Activated CD8-positive, alpha-beta memory T cell treated with anti-CD3 and anti-CD28 coated beads, Interleukin-2, amount 50 U/mL, for 48 hours (primary cell): ENCODE measurements at places on chromosomes 2 and 18.

- no peak for DNase-seq
Observed at GRCh38 chr2:189763908-189764661, 1.5 kb upstream of the OSGEPL1 start.

DNA sequence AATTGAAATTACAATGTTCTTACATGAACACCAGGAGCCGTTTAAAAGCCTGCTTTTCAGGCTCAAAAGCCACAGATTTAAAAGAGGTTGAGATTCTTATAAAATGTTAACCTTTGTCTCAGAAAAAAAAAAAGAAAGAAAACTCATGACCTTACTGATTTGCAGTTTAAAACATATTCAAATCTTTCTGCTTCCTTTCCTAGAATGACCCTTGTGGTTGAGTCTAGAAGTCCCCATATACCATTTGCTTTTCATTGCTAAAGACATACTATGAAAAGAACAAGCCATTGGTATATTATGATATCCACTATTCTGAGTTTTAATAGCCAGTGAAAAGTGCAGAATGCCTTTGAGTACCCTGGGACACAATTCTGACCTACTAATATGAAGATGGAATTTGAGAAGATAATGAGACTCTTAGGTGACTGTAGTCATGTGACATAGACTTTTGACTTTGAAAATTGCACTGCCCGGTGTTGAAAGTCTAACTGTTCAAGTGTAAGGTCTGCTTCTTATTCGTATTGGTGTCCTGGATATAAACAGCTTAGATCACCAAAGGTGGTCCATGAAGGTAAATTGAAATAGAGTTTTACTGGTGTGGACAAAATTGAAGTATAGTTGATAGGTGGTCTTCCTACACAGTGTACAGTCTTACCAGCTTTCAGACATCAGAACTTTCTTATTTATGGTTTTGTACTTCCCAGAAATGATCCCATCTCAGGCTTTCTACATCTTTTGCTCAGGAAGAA lies 117.0 kb downstream of the DOCK10 start:
- no peak for DNase-seq

DNA sequence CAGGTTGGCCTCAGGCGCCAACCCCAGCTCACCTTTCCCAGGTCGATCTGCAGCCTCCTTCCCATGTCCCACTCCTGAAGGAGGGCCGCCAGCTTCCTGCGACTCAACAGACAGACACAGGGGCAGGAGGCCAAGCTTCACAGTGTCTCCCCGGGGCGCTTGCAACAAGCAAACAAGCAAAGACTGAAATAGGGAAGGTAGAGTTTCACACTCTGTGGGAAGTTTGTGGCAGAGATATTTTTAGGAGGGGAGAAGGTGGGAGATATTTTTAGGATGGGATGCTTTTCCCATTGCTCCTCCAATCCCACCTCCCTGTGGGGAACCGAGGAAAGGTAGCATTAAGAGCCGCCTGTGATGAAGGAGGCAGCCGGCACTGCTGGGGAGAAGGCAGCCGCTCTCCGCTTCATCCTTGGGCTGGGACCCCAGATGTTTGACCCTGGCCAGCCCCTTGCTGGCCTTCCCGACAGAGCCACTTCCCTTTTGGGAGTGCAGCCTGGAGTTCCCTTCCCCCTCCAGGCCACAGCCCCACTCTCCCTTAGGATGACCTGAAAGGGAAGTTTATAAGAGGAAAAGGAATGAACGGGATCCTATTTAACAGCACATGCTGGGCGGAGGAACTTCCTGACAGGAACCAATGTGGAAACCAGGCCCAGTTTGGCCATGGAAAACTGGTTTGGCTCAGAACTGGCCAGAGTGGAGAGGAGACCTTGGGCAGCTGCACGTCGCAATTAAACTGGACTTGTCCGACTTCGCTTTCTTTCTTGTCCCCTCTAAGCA lies 142.2 kb upstream of the SMAD2 start:
- DNase-seq = no peak

DNA sequence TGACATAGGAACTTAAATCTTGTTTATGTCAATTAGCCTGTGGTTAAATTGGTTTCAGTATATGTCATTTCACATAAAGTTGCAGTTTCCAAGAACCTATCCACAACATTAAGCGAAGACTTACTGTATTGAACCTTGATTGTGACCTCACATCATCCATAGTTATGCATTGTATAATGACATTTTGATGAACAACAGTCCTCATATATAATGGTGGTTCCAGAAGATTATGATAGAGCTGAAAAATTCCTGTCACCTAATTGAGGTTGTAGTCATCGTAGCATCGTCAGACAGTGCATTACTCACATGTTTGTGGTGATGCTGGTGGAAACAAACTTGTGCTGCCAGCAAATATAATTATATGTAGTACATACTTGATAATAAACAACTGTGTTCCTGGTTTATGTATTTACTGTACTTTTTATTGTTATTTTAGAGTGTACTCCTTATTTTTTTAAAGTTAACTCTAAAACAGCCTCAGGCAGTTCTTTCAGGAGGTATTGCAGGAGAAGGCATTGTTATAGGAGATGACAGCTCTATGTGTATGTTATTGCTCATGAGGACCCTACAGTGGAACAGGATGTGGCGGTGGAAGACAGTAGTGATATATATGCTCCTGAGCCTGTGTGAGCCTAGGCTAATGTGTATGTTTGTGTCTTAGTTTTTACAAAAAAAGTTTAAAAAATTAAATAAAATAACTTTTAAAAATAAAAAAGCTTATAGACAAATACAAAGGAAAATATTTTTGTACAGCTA lies 56.6 kb downstream of the UBE2E3 start:
- DNase-seq = no peak

GRCh38 chr2:225458431-225459117 lies 59.1 kb downstream of the NYAP2 start:
- DNase-seq = no peak

DNA sequence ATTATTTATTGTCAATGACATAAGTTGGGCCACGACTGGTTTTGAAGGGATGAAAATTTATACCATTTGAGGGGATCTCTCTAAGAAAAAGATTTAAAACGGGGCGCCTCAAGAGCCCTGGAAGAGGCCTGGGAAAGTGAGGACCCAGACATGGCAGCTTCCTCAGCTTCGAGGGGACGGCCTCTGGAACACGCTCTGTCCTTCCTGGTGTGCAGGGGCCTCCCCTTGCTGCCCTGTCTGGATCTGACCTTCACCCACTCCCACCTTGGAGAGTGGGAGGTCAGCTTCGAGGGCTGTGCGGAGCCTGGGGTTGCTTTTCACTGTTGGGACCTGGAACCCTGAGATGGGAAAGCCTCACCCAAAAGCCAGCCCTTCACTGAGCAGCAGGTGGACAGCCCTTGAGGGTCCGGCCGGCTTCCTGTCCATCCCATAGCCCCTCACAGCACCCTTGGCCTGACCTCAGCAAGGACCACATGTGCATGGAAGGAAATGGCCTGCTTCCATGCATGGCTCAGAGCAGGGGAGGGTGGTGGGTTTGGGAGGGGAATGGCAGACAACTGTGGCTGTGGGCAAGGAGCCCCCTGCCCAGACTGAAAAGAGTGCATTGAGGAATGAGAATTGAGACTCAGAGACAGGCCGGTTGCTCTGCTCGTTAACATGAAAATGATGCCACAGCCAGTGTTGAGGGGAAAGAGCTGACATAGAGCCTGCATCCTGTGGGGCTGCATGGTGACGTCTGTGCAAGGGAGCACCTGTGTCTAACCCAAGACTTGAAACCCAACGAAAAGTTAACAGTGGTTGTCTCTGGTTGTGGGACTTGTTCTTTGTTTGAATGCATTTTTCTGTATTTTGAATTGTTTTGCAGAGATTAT lies 16.3 kb downstream of the FBLN7 start:
- DNase-seq = no peak

- no peak for DNase-seq
Observed at GRCh38 chr2:204415406-204416181, 129.7 kb upstream of the PARD3B start.
